Stimulated activated CD4-positive, alpha-beta T cell treated with anti-CD3 and anti-CD28 coated beads, Interleukin-15, amount 100 ng/mL, for 1 hour (primary cell): ENCODE measurements at places on chromosomes 1 and 21.
A peak's percentile ranks its signal among the peaks of the same experiment; 100 is the strongest.

DNA sequence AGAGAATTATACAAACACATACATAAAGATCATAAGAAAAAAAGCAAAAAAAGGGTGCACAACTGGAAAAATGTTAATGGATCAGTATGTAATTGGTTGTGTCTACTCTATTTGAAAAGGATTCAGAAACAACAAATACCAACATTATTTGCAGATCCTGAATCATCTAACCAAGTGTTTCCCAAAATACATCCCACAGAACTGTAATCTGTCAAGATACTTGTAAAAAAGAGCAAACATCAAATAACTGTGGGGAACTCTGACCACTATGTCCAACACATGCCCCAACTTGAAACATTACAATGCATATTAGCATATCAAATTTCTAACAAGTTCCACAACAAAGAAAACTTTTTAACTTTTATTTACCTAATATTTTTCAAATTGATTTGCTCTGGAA, 22.6 kb downstream of the ANKRD13C start:
- DNase-seq, result no peak

DNA sequence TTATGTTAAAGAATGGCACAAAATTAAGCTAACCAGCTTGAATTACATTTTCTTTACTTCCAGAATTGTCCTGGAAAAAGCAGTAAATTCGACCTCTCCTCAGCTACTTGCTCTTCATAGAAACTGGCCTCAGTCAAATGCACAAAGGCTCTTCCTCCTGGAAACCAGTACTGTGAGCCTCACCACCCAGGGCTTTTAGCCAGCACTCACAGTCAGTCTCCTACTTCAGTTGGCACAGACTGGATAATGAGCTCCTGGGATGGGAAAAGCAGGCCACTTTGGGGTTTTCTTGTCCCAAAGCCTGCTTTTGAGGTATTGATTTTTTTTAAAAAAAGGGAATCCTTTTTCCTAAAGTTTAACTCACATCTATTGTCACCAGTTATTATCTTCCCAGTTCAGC, 40.4 kb downstream of the SCYL3 start:
- no peak for DNase-seq

- DNase-seq, result no peak
These were observed 15.0 kb downstream of the HLX start for GRCh38 chr1:220894025-220894923.

DNA sequence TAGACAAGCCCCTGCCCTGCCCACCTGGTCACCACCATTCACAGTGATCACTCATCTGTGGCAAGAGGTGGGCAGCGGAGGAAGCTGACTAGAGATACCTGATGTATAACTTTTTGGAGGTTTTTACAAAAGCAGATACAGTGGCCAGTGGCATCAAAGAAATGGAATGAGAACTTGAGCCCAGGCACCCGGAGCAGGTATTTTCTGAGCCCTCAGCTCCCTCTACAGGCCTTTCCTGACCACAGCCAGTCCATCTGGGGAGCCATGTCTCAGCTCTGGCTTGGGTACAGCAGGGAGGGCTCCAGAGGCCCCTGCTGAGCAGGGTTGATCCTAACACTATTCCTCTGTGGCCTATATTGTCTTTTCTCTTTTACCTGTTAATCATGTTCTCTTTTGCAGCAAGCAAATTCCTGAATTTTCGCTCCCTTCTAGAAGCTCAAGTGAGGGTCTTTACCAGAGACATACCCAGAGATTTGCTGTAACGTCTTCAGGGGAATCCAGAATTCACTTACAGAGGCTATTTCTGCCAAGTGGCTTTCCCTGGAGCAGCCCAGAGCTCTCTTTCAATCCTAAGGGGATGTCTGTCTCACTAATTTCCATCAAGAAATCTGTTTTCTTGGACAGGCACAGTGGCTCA, 27.3 kb downstream of the GPR157 start:
- DNase-seq, result no peak

DNA sequence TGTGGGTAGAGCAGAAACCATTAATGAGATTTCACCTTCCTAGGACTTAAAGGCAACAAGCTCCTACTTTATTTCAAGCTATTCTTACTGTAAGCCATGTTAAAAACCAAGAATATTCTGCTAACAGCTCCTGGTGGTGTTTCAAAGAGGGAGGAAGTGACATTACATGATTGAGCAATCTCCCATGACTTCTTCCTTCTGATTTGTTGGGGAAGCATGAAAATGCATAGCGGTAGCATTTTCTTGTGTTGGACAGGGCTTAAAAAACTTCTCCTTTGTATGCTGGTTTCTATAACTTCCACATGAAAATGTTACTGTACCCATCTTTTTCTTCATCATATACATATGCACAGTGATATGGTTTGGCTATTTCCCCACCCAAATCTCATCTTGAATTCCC, 297.0 kb upstream of the SNX7 start:
- no peak for DNase-seq

- no peak for DNase-seq
These were observed 133.0 kb downstream of the GPR52 start for GRCh38 chr1:174580801-174581200.

- DNase-seq, result no peak
These were observed 49.0 kb downstream of the CCN1 start for GRCh38 chr1:85629532-85629920.

DNA sequence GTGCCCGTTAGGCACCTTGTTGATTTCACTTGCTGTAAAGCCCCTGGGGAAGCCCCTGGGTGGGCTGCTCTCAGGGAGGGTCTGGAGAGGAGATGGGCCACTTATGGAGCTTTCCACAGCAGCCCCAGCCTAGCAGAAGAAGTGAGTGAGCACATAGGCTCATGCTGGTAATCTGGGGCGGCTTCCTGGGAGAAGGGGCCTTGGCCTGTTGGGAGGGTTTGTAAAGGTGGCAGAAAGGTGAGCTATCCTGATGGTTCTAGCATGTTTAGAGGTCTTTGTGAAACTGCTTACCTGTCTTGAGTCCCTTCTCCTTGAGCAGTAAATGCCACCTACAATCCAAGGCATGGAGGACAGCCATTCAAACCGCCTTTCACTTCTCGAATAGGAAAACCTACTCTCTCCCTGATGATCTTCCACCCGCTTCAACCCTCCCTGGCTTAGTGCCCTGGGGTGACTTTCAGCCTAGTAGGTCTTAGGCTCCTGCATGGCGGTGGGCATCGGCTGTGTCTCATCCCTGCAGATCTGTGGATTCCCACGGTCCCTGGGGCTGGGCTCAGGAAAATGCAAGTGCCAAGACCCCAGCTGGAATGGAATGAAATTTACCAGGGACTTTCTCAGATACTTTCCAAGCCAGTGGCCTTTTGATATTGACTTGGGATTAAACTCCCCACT, 87.6 kb upstream of the SELENON start:
- no peak for DNase-seq

DNA sequence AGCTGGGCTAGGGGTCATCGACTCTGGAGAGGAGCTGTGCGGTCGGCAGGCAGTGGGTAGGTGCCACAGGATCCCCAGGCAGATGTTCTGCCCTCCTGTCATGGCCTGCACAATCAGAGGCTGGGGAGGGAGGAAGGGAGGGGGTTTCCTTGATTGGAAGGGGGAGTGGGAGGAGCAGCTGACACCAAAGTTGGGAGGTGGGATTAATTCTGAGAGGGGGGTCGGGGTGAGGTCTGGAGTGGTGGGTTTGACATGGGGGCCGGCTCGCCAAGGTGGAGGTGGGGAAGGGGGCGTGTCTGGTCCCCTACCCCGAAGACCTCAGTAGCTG, 651 bp upstream of the HPCA start:
- DNase-seq, result no peak

GRCh38 chr1:113937146-113937545, 8.0 kb downstream of the HIPK1 start:
- DNase-seq, result no peak

DNA sequence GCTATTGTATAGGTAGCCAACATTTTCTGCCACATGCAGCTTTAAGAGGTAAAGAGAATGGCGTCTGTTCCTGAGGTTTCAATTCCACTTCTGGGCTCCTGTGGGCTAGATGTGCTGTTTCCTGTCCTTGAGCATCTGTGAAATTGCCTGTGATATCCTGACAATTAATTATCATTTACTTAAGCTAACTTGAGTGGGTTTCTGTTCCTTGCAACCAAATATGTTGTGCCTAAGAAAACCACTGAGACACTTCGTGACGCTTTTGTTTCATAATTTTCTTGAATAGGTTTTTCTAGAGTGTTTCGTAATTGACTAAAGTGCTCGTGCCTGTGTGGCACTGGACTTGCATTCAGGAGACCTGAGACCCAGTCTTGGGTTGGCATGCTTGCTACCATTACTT, 127.3 kb upstream of the POU3F1 start:
- no peak for DNase-seq

DNA sequence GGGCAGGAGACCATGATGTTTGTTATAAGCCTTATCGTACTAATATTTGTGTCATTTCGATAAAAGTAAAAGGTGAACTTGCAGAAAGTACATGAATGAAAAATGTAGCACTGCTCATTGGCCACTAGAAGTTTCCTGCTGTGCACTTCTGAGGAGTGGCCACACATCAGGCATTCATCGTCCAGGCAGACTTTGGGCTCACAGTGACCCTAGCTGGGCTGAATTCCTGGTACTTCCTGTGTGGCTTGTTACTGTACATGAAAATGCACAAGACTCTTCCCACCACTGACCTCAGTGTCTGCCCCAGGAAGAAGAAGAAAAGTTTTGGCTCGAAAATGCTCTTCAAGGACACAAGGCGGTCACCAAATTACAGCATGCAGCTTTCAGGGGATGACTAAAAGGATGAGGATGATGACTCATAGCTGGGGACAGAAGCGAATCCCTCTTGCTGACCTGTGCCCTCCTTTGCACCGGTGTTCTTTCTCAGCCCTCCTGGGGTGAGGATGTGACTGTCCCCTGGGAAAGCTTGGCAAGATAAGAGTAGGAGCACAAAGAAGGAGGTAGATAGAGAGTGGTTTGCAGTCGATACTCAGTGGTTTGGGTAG, 252.4 kb upstream of the KAZN start:
- no peak for DNase-seq

DNA sequence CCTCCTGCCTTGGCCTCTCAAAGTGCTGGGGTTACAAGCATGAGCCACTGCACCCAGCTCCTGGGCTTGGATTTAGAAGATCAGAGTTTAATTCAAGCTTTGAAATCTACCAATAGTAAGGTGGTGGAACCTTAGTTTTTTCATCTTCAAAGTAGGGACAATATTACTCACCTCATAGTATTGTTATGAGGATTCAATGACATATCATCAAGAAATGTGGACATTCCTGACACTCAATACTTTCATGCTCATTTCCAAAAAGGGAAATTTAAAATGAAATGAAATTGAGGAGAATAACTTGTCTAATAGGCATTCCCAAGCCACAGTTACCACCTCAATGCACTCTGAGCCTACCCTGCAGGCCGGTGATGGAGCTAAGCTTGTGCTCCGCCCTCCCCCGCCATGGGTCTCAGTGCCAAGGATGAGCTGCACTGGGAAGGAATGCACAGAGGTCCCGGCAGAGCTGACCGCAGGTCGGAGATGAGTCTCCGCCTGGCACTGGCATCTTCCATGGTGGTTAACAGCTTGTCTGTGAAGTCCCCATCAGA, 56.5 kb upstream of the BCAR3 start:
- DNase-seq, result no peak

GRCh38 chr1:78369546-78369945, 121.2 kb upstream of the PTGFR start:
- DNase-seq, result no peak

DNA sequence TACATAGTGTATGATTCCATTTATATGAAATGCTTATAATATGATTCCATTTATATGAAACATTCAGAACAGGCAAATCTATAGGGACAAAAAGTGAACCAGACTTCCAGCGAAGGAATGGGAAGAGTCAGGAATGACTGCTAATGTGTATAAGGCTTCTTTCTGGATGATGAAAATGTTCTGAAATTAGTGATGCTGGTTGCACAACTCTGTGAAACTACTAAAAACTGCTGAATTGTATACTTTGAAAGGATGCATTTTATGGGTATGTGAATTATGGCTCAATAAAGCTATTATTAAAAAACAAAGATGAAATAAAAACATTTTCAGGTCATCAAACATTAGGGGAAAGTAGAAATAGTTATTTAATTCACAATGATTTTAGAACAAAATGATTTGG, 14.1 kb upstream of the IL24 start:
- DNase-seq, result no peak

DNA sequence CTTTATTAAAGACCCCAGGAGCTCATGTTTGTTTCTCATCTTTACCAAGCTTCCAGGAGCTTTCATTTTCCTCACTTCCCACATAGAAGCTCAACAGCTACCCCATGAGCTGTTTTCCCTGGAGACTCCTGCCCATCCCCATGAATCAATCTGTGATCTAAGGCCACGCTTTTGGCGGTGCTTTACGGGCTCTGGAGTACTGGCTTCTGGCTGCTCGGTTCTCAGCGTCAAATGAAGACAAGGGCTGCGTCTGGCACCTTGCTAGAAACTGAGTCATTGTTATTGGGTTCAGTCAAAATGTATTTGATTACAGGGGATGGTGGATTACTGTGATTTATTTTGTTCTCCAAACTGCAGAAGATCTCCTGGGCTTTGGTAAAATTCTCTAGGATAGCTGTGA, 39.9 kb downstream of the ACP6 start:
- DNase-seq, result no peak

- no peak for DNase-seq
These were observed 975.2 kb upstream of the B3GALT2 start for GRCh38 chr1:194161591-194161990.

GRCh38 chr1:65254320-65255034, 54.9 kb upstream of the DNAJC6 start:
- peak; percentile 82 for DNase-seq

GRCh38 chr1:230641900-230642262, 400 bp upstream of the COG2 start:
- no peak for DNase-seq

- DNase-seq, result no peak
These were observed 166.9 kb upstream of the UBE2U start for GRCh38 chr1:64036549-64036948.

DNA sequence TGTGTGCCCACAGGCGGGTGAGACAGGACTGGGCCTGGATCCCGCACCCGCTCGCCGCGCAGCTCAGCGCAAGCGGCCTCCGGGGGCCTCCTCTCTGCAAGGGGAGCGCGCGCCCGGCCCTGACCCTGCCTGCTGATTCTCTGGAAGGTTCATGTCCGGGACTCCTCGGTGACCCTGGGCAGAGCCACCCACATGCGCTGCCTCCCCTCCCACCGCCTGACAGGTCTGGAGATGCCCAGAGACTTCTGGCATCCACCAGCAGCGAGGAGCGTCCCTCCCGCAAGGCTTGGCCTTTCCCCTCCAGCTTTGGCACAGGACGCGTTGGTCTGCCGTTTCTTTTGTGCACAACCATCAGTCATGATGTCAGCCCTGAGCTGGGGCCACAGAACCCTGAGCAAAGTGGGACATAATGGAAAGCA, 42.0 kb upstream of the COL6A2 start:
- DNase-seq, result no peak

GRCh38 chr1:154848983-154849382, 21.1 kb downstream of the KCNN3 start:
- DNase-seq, result no peak

GRCh38 chr1:109185990-109186732, 27.6 kb upstream of the SARS1 start:
- DNase-seq, result no peak

DNA sequence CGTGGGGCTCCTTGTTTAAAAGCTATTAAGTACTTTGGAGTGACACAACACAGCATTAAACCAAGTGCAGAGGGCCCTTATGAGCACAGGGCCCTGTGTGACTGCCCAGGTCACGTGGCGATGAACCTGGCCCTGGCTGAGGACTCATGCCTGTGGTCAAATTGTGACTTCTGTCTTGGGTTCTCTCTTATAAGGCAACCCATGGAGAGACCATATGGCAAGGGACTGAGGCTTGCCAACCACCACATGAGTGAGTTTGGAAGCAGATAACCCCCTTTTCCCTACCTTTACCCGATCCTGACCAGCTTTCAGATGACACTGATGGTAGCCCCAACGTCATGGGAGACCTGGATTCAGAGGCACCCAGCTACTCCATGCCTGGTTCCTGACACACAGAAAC, 140.5 kb downstream of the ZBTB18 start:
- no peak for DNase-seq
